Activated naive CD8-positive, alpha-beta T cell treated with anti-CD3 and anti-CD28 coated beads for 36 hours (primary cell): ENCODE measurements at places on chromosomes 12 and 14. TPM values are rescaled to one million over a fixed set of nuclear protein-coding genes. Genes with fewer than 3 reads are reported as not detected.

FLVCR2 gene
- 0.64 TPM for total RNA-seq

DNA sequence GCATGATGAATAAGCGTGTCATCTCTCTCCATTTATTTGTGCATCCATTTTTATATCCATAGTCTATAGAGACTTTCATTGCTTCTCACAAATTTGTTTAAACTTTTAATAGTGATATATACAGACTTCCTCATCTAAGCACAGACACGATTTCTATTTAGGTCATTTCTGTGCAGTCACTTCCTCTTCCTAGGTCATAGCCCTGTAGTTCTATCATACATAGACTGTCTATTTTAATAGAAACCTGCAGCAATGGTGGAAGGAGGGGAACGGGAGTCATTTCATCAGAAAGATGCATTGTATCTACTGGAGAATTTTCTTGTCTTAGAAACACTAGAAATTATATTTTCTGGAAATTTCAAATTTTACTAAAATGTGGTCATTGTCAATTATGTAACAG, 133.4 kb upstream of the FGD4 start:
- DNase-seq = no peak

FBRSL1 gene
- 55.9 TPM for total RNA-seq

- no peak for DNase-seq
Observed at GRCh38 chr12:88328090-88328489, 186.0 kb downstream of the TMTC3 start.

SLC41A2 gene
- 6.4 TPM for total RNA-seq

DNA sequence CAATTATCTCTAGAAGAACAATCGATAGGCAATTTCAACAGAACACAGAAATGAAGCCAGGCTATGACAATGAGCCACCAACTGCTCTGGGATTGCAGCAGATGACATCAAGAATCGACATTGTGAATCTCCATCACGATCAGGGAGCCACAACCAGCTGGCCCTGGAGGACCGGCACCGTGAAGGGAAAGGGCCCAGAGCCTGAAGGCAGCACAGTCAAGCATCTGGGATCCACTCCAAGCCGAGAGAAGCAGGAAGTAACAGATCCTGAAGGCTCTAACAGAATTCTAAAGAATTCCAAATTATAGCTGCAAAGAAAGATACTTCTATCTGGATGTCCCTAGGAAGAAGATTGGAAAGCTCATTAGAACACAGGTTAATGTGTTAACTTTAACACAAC, 61.0 kb downstream of the LRRC74A start:
- no peak for DNase-seq

DNA sequence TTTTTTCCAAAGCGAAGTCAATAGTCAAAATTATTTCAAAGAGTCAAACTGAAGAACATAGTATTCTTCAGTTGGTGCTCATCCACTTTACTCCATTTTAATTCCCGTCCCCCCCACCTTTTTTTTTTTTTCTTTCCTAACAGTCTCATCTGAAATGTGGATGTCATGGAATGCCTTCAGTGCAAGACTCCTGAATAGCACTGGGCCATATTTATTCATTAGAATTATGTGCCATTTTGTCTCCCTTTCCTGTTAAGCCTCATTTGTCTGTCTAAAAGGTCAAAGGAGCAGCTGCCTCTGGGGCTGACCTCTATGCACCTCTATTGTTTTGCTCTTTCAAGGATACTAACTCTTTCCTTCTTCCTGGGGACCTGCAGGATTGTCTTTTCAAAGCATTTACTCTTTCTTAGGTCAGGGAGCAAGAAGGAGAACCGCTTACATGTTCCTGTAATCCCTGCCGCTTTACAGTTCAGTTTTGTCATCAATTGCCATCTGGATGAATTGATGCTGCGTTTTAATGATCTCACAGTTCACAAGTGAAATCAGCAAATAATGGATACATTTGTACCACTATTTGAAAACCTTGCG, 310.6 kb downstream of the NPAS3 start:
- DNase-seq = no peak

COPZ1 gene
- 96.3 TPM for total RNA-seq

DNA sequence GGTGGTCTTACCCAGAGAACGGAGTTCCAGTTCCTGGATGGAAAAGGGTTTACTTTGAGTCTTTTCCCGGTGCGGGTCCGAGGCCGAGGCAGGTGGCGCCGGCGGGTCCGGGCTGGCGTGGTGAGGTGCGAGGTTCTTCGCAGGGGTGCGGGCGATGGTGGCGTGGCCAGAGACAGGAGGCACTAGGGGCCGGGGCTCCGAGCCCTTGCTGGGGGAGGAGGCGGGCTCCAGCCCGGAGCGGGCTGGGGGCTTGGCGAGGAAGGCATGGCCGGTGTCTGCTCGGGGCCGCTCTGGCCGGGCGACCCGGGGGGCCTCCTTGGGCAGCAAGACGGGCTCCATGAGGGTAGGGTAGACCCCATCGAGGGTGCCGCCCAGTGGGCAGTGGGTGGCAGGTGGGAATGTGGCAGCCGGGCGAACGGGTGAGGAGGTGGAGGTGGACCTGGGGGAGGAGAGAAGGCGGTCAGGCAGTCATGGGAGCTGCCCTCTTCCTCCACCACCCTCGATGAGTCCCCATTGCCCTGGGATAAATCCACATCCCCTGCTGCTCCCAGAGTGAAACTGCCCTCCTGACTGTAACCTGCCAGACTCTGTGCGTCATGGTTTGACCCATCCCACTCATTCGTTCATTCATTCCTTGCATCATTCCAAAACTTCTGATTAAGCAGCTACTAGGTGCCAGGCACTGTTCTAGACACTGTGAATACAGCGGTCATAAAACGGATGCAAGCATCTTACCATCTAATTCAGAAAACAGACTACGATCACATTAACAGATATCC, 42.0 kb downstream of the RFLNA start:
- DNase-seq = no peak

DNA sequence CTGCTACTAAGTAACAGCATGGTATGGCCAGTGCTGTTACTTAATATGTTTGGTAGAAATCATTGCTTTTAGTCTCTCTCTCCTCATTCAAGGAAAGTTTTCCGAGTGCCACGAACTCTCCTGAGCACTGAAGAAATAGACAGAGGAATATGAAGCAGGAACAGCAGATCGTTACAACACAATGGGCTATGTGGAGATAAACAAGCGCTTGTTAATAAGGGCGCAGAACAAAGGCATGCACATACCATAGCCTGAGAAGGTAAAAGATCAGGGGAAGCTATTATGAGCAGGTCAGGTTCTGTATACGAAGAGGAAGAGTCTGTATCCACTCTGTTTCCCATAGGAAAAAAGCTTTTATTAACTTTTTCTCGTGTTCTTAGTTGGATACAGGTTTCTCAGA, 156.2 kb upstream of the CPNE8 start:
- no peak for DNase-seq

DNA sequence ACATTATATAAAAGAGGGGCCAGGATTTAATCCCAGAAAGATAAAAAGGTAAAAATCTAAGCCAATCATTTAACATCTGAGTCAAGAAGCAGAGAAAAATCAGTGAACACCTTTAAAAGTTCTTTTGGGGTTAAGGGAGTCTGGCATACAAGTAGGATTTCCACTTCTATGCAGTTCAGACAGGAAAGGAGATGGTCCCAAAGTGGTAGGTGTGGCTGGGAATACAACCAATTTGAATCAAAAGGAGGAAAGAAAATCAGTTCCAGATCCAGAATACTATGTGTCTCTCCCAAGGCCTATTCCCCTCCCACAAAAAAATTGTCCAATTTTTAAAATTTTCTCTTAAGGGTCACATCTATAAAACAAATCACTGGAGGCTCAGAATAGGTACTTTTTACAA, 167.4 kb downstream of the PHLDA1 start:
- DNase-seq = no peak

PTPRR gene
- not detected for total RNA-seq

- DNase-seq = no peak
Observed at GRCh38 chr14:36747411-36748184, 85.9 kb downstream of the PAX9 start.

GRCh38 chr12:2891240-2892053, 756 bp downstream of the TULP3 start:
- DNase-seq = no peak

DNA sequence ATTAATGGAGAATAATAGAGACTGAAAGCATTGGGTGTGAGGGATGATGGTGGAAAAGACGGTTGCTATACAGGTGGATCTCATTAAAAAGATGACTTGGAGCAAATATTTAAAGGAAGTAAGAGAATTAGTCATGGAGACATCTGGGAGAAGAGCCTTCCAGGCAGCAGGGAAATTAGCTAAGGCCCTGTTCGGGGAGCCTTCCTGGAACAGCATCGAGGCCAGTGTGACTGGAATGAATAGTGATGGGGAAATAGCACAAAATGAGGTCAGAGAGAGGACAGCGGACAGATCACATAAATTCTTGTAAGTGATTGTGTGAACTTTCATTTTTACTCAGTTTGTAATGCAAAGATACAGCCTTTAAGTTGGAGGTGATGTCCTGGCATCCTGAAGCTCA, 842.3 kb downstream of the SLC6A15 start:
- DNase-seq = no peak

ACRBP gene
- total RNA-seq = 1.2 TPM

DNA sequence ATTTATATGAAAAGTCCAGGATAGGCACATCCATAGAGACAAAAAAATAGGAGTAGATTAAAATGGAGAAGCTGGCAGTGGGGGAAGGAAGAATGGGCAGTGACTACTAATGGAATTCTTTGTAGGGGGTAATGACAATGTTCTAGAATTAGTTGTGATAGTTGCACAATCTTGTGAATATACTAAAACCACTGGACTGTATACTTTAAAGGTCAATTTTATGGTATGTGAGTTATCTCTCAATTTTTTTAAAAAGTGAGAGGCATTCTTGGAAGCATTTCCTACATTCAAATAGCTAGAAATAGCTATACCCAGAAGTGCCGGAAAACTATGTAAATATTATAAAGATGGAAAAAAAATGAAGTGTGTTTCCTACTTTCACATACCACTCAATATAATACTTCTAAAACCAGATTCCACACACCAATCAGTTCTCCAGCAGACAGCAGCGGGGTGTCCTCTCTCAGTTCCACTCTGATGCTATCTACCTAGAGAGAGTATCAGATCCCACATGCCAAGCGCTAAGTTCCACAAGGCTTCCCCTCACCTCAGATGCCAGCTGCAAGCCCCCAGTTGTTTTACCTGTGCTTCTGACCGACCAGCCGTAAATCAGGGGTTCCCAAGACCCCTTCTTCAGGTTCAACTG, 41.7 kb upstream of the NID2 start:
- no peak for DNase-seq

DNA sequence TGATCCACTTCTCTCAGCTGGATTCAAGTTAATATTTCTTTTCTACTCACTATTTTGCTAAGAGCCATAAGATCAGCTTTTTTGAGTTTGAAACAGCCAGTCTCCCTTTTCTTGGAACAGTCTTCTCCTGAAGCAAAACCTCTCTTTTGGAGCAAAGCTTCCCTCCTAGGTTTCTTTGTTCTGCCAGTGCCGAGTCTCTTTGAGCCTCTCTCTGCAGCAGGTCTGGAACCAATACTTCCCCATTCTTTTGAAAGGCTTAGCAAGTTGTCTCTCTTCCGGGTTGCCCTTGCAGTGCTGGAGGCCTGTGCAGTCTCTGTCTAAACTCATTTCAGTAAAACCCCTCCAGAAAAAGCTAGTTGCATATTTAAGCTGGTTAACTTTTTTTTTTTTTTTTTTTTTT, 454.8 kb downstream of the NOVA1 start:
- DNase-seq = no peak

DNA sequence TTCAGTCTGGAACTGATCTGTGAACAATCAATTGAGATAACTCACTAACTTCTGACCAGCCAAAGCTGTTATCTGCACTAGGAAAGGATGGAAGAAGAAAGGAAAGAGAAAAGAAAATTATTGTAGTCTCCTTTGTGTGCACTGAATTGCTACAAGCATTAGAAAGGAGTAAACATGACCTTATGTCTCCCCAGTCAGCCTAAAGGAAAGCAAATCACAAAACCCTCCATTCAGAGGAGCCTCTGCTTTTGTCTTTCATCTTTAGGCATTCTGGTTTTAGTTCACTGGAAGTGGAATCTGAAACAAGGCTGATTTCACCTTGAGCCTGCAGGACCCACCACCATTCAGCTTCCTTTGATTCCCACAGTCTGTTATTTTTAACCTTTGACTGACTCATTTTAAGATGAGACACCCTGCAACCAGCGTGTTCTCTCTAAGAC, 26.0 kb downstream of the TBX3 start:
- DNase-seq = no peak

- peak; percentile 68 for DNase-seq
Observed at GRCh38 chr12:57621497-57622292, 10.5 kb downstream of the ARHGEF25 start.

GRCh38 chr14:101737414-101738339, 23.8 kb upstream of the PPP2R5C start:
- DNase-seq = peak; percentile 24

- no peak for DNase-seq
Observed at GRCh38 chr12:120224304-120225199, 23.6 kb upstream of the RPLP0 start.

GRCh38 chr12:23209793-23210192, 584.8 kb downstream of the ETNK1 start:
- DNase-seq = no peak

REP15 gene
- total RNA-seq = 0.33 TPM

WNT5B gene
- total RNA-seq = 0.08 TPM

HOXC12 gene
- not detected for total RNA-seq

GRCh38 chr12:24197532-24197931, 248.1 kb upstream of the SOX5 start:
- no peak for DNase-seq

DNA sequence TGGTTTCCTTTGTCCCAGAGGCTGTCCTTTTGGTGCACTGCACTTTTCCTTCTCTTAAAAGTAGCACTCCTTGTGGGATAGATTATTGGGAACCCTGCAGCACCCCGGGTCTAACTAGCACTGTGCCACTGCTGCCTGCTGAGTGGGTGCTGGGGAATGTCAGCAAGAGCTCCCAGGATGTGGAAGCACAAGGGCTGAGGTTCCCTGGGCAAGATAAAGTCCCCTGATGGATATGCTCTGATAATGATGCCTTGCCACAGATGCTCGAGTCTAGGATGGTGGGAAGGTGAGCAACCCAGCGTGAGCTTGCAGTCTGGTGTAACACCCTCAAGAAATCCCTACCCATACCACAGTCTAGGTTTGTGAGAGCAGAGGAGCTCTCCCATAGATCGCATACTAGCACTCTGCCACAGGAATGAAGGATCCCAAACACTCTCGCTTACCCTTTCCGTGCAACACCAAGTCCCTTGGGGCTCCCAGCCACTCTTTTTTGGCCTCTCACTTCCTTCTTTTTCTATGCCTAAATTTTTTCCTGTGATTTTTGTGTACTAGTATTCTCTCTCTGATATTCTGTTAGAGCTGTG, 32.6 kb downstream of the USP15 start:
- DNase-seq = no peak

- no peak for DNase-seq
Observed at GRCh38 chr14:33859306-33859705, 91.6 kb downstream of the EGLN3 start.

- no peak for DNase-seq
Observed at GRCh38 chr12:53328043-53328435, 6.6 kb upstream of the AAAS start.
